KG1 (cell line): ENCODE measurements at places on chromosomes 6 and 20.

- DNase-seq: no peak
Observed at GRCh38 chr6:109311471-109311870, 70.8 kb downstream of the CD164 start.

DNA sequence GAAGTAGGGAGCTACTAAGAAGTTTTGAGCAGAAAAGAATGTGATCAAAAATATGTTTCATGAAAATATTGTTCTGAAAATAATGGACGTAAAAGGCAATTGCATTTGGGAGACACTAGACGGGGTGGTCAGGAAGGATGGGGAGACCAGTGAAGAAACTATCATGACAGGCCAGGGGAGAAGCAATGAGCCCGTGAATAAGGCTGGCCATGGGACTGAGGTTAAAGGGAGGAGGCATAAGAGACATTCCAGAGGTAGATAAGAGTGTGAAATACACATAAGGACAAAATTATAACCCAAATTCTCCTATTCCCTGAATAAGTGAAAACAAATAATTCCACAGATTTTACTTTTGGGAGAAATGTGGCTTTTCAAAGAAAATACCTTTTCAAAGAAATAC lies 51.7 kb downstream of the MARCKS start:
- no peak for DNase-seq

DNA sequence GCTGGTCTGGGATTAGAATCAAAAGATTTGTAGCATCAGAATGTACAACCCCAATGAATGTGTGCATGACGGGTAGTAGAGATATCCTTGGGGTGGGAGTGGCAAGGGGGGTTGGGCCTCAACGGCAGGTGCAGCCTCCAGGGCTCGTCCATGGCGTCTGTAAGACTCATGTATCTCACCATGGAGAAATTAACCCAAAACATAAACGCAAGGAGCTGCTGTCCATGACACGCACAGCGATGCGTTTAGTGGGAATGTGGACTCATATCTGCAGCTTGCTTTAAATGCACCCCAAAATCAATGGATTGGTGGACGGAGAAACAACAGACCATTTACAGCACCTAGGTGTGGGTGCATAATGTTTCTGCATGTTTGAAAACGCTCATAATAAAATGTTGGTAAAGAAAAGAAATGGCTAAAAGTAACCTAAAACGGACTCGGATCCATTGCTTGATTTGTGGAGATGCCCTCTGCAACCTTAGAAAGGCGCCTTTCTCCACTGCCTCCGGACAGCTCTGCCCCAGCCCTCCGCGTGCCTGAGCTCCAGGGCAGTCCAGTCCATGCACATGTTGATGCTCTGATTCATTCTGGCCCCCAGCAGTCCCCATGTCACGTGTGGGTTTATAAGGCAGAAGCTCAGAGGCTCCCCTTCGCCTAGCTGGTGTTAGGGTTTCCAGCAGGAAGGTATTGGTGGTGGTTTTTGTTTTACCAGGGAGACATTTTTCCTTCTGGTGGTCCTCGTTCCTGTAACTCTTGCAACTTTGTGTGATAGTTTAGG lies 24.5 kb downstream of the PYGB start:
- no peak for DNase-seq

- DNase-seq: peak; percentile 20
Observed at GRCh38 chr20:19995220-19995863, 21.8 kb upstream of the NAA20 start.

GRCh38 chr20:36064658-36065426 lies 89.7 kb upstream of the EPB41L1 start:
- peak; percentile 36 for DNase-seq

- DNase-seq: no peak
Observed at GRCh38 chr20:2131366-2131765, 29.7 kb downstream of the STK35 start.

GRCh38 chr6:134063121-134063965 lies 10.9 kb upstream of the SLC2A12 start:
- DNase-seq: no peak

- no peak for DNase-seq
Observed at GRCh38 chr20:36728986-36729385, 16.9 kb downstream of the NDRG3 start.

GRCh38 chr6:7901056-7901455 lies 9.5 kb downstream of the TXNDC5 start:
- DNase-seq: no peak

DNA sequence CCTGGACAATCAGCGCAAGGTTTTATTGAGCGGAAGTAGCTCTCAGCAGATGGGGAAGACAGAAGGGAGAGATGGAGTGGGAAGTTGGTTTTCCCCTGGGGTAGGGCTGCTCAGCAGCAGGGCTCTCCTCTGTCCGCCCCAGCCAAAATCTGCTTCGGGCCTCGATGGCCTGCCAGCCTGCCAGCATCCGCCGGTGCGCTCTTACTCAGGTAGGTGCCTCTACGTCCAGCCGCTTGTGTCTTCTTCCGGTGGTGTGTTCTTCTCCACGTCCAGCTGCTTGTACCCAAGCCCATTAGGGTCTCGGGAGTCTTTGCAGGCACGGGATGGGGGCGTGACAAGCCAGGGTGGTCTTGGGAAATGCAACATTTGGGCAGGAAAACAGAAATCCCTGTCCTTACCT lies 1340.0 kb upstream of the MAP3K7 start:
- no peak for DNase-seq

DNA sequence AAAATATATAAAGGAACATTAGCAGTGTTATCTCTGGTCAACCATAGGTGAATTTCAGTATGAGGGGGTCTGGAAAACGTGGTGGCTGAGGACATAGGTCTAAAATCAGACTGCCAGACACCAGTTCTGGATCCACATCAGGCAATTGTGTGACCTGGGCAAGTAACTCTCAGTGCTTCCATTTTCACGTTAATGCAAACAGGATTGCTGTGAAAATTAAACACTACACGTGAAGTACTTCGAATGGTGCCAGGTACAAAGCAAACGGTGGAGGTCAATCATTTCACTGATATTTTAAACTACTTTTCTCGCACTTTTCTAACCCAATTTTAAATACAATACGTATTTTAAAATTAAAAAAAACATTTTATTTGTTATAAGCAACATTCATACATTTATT lies 315.7 kb downstream of the TRDN start:
- DNase-seq: no peak

- no peak for DNase-seq
Observed at GRCh38 chr20:35398660-35399144, 13.1 kb downstream of the UQCC1 start.

- DNase-seq: no peak
Observed at GRCh38 chr6:56517155-56517745, 125.4 kb downstream of the DST start.
